ENCODE measurements at places on chromosomes 16 and 17.
A peak's percentile ranks its signal among the peaks of the same experiment; 100 is the strongest.

DNA sequence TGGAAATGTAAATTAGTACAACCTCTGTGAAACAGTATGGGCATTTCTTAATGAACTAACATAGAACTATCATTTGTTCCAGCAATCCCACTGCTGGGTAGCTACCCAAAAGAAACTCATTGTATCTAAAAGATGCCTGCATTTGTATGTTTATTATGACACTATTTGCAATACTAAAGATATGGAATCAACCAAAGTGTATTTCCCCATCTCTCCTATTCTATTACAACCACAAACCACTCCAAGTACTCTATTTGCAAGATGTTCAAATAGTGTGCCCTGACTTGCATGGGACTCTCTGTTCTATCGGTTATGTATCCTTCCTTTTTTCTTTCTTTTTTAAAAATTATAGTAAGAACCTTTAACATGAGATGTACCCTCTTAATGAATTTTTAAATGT lies 845.2 kb downstream of the CDH11 start:
- no peak for DNase-seq

DNA sequence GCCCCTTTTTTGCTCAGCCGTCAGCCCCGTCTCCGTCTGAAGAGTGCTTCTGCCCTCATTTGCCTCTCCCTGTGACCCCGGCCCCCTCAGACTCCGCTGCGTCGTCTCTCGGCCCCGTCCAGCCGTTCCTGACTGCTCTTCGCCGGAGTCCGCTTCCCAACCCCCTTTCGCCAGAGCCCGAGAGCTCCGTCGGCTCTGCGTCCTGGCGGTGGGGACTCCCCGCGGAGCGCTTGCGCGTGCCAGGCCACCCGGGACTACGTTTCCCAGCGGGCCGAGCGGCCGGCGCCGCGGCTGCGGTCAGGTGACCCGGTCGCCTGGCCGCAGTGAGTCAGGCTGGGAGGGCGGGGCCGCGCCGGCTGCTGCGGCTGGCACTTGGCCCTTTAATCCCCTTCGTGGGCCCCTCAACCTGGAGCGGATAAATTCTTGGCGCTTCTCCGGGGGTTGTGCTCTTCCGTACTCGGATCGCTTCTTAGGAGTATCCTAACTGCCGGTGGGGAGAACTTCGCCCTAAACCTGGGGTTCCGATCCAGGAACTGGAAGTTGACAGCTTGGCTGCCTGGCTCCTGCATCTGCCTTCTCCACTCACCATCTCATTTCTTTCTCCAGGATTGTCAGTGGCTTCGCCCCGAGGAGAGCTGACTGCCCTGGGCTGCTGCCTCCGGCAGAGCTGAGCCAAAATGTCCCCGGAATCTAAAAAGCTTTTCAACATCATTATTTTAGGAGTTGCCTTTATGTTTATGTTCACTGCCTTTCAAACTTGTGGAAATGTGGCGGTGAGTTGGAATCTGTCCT lies at the start of gene MFSD11:
MFSD11 (plus strand) TSS at position 444 of the 792 bp plus-strand sequence; CDS start at position 678, 234 bp downstream.
- DNase-seq, result peak; percentile 91

DNA sequence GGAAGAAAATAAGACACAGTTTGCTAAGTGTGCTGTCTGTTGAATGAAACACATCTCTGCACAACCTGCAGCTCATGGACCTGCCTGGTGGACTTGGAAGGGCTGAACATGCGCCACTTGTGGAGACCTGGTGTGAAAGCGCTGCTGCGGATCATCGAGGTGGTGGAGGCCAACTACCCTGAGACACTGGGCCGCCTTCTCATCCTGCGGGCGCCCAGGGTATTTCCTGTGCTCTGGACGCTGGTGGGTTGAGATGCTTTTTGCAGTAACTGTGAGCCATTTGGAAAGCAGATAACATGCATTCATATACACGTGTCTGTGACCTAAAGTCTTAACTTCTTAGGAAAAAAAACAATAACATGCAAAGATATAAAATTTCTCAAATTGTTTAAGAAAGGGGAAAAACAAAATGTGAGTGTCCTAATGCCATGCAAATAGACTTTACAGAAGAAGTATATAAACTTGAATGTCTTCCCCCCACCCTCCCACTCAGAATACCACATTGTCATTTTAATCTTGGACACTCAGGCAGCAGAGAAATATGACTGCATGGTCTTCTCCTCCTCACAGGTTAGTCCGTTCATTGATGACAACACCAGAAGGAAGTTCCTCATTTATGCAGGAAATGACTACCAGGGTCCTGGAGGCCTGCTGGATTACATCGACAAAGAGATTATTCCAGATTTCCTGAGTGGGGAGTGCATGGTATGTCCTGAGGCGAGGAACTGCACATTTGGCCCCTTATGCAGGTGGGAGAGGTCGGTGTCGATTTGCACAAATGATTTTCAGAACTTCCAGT lies 65.6 kb downstream of the SEC14L1 start:
- no peak for DNase-seq

DNA sequence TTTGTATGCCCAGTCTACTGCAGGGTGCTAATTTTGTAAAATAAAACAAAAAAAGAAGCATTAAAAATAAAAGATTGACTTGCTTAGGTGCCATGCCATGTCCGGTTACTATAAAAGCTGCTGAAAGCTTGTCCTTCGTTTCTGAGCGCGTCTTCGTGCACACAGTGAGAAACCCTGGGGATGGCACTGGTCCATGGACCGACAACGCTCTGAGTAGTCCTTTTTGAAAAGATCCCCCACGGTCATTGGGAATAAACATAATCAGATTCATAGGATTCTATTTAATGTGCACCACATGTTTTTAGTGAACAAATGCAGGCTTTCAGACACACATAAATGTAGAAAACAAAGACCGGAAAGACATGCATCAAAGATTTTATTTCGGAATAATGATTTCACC lies 146.3 kb downstream of the XYLT1 start:
- DNase-seq, result no peak

DNA sequence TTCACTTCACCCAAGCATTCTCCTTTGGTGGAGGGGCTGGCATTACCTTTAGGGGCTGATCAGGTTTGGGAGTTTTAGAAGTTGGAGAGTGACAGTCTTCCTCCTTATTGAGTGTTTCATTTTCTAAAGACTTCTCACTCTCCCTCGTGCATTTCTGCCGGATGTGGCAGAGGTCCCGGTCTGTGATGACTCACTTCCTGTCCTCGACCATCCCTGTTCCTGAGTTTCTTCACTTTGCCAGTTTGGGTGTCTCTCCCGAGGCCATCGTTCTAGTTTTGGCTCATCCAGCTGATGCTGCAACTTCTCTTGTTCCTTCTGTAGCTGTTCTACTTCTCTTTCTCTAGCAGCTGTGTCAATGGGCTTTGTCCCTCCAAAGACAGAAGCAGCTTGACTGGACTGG lies 104.3 kb downstream of the PHKB start:
- DNase-seq, result no peak

- no peak for DNase-seq
Observed at GRCh38 chr16:74580833-74581232, 26.1 kb downstream of the GLG1 start.

GRCh38 chr17:22512506-22512905 lies 820.2 kb downstream of the KCNJ18 start:
- DNase-seq, result peak; percentile 20

DNA sequence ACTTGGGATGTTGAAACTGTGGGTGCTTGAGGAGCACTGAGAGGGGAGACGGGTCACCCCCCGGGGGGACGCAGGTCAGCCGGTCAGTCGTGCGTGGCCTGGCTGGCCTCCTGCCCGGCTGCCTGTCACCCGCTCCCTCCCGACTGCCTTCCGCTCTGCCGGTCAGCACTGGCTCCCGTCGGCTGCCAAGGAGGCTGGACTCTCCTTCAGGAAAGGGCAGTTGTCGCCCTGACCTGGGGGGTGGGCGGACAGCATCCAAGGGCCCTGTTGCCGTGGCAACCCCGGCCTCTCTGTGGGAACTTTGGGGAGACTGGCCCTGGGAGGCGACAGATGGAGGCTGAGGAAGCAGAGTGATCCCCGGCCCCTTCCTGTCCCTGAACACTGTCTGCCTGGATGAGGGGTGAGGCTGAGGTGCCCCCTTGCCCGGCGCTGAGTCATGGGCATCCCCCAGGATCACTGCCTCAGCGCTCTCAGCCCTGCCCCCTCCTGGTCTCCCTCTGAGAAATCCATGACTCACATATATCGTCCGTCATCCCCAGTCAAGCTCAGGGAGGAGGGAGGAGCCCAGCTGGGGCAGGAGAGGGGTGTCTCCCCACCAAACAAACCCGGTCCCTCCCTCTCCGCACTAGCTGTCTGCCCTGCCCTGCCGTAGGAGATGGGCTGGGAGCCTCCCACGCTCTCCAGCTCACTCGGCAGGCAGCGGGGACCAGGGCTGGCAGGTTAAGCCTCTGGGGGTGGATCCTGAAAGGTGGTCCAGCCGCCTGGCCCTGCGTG lies at the start of gene ADGRG1:
ADGRG1 (plus strand) TSS at position 623 of the 774 bp plus-strand sequence. CDS start 21,658 bp downstream, outside the sequence.
- peak; percentile 40 for DNase-seq

- DNase-seq, result no peak
Observed at GRCh38 chr16:149024-149660, 3.3 kb upstream of the HBZ start.

DNA sequence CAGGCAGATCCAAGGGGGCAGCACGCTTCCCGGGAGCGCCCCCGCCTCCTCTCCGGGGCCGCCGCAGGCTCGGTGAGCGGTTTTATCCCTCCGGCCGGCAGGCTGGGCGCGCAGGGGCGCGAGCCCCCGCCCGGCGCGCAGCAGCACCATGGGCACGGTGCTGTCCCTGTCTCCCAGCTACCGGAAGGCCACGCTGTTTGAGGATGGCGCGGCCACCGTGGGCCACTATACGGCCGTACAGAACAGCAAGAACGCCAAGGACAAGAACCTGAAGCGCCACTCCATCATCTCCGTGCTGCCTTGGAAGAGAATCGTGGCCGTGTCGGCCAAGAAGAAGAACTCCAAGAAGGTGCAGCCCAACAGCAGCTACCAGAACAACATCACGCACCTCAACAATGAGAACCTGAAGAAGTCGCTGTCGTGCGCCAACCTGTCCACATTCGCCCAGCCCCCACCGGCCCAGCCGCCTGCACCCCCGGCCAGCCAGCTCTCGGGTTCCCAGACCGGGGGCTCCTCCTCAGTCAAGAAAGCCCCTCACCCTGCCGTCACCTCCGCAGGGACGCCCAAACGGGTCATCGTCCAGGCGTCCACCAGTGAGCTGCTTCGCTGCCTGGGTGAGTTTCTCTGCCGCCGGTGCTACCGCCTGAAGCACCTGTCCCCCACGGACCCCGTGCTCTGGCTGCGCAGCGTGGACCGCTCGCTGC lies 832 bp downstream of the CDK5R1 start:
- DNase-seq, result no peak

GRCh38 chr16:68770671-68771070 lies 33.6 kb downstream of the CDH1 start:
- DNase-seq, result peak; percentile 64

- DNase-seq, result no peak
Observed at GRCh38 chr16:49780433-49780832, 75.5 kb downstream of the ZNF423 start.
